Stimulated activated memory B cell treated with anti-CD40 and anti-IgM and Interleukin-4, amounts not matched to agents 10 μg/mL and 1 μg/mL and 100 μg/mL, for 72 hours (primary cell): ENCODE measurements at places on chromosomes 6 and 20.

GRCh38 chr6:98041921-98042320, 758.9 kb upstream of the MMS22L start:
- ATAC-seq: no peak

- ATAC-seq: no peak
Observed at GRCh38 chr6:10794239-10794638, 44.1 kb downstream of the MAK start.

DNA sequence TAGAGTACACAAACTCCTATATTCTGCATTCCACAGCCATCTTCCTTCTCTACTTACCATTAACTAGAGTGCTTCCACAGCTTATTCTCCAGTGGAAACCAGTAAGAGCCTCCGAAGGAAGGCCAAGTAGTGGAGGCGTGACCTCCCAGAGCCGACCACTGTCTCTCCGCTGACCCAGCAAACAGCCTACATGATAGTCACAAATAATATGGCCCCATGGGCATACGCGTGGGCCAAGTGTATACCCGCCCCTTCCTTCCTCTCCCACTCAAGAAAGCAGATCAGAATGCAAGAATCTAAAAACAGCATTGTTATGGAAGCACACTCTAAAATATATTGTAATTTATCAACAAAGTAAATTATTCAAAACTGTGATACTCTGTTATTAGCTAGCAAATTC, 526.6 kb upstream of the JARID2 start:
- peak; percentile 52 for ATAC-seq

GRCh38 chr6:39984051-39984450, 49.8 kb upstream of the MOCS1 start:
- ATAC-seq: no peak

DNA sequence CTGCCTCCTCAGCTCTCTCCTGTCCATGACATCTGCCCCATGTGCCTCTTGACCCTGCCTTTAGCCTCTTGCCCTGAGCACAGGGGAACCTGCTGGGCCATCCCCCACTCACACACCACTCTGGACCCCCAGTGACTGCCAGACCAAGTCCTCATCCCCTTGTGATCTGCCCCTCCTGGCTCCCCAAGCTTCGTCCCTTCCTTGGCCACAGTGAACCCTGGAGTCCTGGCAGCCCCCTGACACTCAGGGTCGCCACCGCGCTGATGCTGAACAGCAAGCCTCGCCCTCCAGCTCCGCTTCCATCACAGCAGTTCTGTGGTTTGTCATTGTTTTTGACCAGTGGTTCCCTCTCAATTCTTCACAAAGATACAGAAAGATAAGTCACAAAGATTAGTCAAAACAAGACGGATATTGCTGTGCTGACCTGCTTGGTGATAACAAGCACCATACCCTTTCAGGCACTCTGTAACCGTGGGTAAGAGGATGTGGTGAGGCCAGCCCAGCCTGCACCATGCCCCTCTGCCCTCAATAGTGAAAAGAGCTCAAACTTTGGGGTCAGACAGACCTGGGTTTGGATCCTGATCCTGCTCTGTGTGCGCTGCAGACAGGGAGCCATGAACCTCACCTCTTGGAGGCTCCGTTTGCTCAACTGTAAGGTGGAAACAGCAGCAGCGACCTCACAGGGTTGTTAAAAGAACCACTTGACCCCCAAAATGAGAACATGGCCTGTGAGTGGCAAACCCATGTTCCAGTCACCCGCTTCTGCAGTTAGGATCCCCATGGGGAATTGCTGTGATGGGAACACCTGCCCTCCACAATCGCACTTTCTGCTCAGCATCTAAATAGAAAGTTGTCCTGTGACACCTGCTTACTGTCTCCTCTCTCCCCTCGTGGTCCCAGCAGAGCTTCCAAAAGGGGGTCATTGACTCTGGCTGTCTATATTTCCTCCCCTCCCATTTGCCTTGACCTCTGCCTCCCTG, 114.5 kb downstream of the TOX2 start:
- ATAC-seq: peak; percentile 57

- no peak for ATAC-seq
Observed at GRCh38 chr20:7355051-7355450, 585.2 kb downstream of the HAO1 start.

GRCh38 chr20:51220293-51220706, 197.4 kb upstream of the KCNG1 start:
- ATAC-seq: no peak

GRCh38 chr20:11719153-11719552, 198.5 kb upstream of the BTBD3 start:
- ATAC-seq: no peak

DNA sequence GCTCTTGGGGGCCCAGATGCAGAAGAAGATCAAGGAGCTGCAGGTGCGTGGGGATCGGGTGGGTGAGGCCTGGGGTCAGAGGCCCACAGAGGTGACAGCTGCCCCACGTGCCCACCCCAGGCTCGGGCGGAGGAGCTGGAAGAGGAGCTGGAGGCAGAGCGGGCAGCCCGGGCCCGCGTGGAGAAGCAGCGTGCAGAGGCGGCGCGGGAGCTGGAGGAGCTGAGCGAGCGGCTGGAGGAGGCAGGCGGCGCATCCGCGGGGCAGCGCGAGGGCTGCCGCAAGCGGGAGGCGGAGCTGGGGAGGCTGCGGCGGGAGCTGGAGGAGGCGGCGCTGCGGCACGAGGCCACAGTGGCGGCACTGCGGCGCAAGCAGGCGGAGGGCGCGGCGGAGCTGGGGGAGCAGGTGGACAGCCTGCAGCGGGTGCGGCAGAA, 41.5 kb downstream of the MYH7B start:
- no peak for ATAC-seq

GRCh38 chr6:164130151-164130550, 715.6 kb downstream of the QKI start:
- ATAC-seq: peak; percentile 21

- ATAC-seq: no peak
Observed at GRCh38 chr6:44397424-44398164, 10.1 kb downstream of the CDC5L start.

DNA sequence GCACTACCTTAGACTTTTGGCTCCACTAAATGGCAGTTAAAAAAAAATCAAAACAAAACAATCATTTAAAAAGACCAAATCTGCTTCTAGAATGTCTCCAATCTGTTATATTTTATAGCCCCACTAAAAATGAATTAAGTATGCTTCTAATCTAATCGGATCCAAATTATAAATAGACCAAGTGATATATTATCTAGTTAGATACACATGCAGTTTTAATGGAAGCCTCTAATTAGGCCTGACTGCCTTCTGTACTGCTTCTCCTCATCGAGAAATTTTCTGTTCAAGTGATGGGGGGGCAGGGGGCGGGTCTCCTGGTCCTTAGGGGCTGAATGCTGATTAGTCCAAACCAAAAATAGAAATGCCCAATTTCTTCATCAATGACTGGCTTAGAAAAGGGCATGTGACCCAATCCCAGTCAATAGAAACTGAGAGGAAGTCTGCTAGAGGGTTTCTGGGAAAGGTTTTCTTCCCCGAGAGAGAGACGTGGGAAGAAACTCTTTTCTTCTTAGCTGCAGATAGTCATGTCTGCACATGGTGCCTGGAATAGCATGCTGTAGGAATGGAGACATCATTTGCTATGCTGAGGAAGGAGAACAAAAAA, 6.9 kb downstream of the SESN1 start:
- no peak for ATAC-seq

DNA sequence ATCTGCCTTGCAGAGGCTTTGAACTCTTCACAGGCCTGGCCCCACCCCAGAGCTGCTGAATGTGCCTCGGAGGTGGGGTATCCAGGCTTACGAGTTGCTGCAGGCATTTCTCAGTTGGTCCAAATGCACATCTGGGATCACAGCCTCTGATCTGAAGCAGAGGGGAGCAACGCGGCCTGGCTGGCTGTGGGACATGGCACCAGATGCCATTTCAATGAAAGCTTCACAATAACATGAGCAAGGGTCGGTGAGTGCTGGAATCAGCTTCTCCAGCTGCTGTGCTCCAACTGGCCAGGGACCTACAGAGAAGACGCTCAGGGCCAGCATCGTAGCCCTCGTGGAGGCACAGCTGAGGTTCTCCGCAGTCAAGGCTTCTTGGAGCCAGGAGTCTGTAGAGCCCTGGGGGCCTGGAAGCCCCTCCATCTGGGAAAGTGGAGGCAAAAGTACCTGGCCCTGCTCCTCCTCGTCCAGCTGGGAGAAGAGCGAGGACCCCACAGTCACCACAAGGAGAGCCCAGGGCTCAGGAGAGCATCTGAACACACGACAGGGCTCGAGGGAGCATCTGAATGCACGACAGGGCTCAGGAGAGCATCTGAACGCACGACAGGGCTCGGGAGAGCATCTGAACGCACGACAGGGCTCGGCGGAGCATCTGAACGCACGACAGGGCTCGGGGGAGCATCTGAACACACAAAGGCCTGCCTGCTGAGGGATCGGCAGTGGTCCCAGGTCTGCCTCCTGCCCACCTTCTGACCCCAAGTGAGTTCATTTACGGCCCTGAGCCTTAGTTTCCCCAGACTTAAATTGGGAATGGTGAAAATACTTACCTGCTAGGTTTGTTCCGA, 165.2 kb downstream of the DLL1 start:
- no peak for ATAC-seq

GRCh38 chr6:11279284-11279689, 46.8 kb upstream of the NEDD9 start:
- ATAC-seq: no peak

DNA sequence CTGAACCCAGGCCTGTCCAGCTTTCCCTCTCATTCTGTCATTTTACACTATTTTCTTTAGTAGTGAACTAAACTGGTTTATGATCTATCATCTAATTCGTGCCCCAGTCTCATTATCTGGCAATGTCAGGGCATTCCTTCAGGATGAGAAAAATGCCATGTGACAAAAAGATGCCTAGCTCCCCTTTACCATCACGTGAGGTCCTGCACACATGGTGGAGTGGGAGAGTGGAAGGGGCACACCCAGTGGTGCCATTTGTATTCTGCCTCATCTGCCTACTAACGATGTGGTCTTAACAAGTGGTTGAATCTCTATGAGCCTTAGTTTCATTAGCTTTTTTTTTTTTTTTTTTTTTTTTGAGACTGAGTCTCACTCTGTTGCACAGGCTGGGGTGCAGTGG, 41.2 kb downstream of the CDC5L start:
- ATAC-seq: no peak

DNA sequence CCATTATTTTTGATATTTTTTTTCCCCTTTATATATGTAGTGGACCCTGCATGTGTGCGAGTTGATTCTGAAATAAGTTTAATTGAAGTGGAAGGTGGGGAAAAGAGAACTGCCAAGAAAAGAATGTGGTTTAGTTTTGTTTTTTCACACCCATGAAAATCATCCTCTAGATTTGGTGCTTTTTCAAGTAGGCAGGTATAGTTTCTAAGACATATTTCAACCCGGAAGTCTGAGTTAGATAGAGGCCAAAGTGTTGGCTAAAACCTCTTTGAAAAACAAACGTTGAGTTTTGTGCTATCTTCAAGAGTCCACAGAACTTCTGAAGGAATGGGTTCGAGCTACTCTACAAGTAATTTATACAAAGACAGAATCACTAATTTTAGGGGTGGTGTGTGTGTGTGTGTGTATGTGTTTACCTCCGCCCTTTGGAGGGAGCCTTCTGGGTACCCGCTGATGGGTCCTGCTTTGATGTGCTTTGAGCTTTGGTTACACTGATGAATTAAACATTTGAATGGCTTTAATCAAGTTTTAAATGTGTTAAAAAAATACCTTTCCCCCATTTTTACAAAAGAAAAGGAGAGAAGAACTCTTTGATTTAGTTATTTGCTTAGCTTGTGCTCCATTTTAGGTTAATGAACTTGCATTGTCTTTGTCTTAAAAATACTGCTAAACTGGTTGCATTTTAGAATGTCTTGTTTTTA, 2.5 kb downstream of the RREB1 start:
- no peak for ATAC-seq

DNA sequence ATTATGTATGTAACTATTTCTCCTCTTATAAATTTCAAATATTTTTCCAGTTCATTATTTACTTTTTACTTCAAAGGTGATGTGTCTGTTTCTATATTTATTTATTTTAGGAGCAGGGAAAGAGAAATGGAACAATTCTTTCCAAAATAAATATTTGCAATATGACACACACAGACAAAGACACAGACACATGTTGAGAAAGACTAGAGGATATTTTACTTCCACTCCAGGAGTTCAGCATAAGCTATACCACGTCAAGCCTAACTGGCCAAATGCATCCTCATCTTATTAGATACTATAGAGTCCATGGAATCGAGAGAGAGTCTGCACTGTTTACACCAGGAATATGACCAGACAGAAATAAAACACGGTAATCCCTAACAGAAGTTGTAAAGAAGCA, 13.3 kb downstream of the RALGAPA2 start:
- ATAC-seq: no peak

GRCh38 chr6:113654396-113654795, 202.7 kb upstream of the MARCKS start:
- no peak for ATAC-seq

DNA sequence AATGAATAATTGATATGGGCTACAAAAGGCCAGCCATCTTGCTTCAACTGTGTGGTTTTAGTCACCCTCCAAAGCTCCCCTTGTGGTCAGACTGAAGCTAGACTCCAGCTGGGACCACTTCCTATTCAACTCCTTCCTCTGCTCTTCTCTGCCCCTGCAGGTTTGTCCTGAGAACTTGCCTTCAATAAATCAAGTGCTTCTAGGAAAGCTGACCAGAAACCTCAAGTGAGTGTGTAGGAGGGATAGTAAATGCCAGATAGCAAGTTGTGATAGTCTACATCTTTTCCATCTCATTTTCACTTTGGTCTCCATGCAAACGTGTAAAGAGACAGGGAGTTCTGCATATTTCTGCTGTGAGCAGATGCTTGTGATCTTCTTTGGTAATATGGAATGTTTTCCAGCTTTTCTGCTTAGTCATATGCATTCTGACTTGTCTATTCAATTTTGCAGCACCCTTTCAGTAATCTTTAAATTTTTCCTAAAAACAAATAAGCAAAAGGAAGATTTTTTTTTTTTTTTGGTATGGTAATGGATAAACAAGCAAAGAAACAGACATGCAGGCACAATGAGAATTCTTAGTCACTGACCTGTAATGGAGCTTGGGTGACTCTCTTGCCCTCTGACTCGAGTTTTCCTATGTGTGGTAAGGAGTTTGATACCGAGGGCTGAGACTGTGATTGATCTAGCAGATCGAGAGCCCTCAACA, 201.3 kb upstream of the BTBD3 start:
- no peak for ATAC-seq
